HepG2 (cell line): ENCODE measurements at places on chromosomes 1 and 21.

- no peak for DNase-seq
These were observed 181.8 kb downstream of the KAZN start for GRCh38 chr1:14780271-14780670.

GRCh38 chr21:37516998-37517397, 150.4 kb downstream of the DYRK1A start:
- DNase-seq: no peak

DNA sequence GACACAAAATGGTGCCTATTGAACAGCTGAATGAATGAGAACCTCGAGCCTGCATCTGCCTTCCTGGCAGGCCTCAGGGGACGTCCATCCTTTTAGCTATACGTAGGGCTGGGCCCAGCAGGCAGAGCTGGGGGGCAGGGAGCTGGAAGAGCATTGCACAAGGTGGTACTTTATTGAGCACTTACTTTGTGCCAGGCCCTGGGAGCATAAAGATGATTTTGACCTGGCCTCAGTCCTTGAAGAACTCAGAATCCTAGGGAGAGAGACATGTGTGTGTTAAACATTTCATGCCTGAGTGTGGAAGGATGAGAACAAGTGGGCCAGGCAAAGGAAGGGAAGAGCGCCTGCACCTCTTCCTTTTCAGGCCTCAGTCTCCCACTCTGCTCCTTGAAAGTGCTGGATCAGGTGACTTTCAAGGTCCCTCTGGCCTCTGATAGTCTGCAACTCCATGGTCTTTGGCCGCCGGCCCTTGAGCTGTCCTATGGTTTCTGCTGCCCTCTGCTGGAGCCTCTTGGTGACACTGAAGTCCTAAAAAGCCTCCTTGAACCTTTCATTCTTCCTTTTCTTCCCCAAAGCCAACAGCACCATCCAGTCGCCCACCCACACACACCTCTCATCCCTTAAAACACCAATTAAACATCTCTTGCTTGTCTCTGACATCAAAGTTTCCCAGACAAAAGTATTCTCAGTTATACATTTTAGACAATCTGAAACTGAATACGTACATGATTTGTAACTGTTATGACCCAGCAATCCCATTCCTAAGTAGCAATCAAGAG, 3.5 kb upstream of the PEAR1 start:
- peak; percentile 53 for DNase-seq

GRCh38 chr21:43325968-43326715, 100.8 kb downstream of the SIK1 start:
- no peak for DNase-seq
